ENCODE measurements at places on chromosomes 16 and 17.

DNA sequence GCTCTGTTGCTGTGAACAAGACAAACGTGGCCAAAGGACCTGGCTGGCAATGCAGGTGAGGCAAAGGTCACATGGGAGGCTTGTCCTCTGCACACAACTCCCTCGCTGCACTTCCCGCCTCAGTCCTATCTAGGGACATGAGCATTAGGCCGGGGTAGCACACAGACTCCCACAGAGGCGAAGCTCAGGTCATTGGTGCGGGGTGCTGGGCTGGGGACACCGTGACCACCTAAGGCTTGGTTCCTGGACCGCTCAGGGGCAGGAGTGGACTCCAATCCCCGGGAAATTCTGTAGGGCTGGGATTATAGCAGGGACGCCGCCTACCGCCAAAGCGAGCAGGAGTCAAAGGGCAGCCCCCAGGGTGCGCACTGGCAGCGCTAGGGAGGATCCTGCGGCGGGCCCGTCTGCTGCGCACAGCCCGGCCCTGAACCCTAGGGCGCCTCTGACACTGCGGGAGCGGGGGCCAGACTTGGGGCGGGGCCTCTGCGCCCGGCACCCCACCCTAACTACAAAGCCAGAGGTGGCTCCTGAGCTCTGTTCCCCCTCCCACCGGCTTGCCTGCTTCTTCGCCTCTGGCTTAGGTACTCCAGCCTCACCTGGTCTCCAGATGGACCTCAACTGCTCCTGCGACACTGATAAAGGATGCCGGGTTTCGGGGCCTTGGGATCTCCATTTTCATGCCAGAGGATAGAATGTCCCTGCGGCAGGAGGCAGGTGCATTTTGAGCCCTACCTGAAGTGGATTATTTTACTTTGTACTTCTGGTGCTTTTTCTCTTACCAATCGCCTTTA is 3.9 kb upstream of the MT1B start:
- no peak for DNase-seq

- no peak for DNase-seq
Observed at GRCh38 chr17:83181991-83182619, 102.7 kb downstream of the METRNL start.

DNA sequence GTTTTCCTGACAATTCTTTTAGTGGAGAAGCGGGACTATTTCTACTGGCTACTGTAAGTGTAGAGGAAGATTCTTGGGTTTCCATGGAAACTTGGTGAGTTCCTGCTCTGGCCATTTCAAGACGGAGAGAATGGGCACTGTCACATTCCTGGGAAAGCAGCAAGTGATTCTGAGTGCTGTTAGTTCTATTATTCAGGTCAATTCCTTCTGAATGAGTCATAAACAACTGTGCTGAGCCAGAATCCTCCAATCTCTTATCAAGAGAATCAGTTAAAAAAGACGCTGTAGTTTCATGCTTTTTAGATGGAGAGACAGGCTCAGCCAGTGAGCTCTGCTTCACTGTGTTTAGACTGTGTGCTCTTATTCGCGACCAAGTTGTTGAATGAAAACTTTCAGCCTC is 19.6 kb downstream of the AKAP10 start:
- no peak for DNase-seq

GRCh38 chr16:66600477-66600876 is 4.0 kb upstream of the CMTM3 start:
- no peak for DNase-seq

DNA sequence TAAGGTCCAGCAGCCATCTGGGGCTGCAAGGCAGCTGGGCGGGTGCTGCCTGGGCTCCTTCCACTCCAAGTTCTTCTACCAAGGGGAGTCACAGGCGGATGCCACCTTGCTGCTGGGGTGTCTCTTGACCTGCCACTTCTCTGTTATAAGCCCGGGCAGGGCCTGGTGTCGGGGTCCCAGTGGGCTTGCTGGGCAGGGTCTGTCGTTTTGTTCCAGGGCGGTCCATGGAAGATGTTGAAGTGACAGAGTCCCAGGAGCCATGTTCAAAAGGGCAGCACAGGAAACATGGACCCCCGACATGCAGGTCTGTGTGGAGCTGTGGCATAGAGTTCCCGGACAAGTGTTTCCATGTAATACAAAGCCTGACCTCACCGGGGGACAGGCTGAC is 91.1 kb downstream of the TNFRSF13B start:
- no peak for DNase-seq

DNA sequence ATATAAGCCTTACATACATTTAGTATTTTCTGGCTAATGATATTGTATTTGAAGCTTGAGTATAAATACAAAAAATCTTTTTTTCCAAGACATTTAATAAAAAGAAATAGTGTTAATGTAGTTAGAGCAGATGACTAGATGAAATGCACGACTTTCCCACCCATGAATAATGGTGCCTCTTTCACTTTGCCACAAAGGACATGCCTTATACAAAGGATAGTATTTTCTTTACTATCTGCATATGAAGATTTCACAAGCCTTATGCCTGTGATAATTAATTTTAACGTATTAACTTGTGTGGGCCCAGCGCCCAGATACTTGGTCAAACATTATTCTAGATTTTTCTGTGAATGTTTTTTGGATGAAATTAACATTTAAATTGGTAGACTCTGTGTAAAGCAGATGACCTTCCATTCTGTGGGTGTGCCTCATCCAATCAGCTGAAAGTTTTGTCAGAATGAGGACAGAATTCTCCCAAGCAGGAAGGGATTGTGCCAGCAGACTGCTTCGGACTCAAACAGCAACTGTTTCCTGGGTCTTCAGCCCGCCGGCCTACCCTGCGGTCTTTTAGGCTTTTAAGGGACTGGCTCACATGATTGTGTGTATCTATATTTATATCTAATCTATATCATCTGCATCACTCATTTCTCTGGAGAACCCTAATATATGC is 115.4 kb downstream of the USP22 start:
- DNase-seq = no peak

DNA sequence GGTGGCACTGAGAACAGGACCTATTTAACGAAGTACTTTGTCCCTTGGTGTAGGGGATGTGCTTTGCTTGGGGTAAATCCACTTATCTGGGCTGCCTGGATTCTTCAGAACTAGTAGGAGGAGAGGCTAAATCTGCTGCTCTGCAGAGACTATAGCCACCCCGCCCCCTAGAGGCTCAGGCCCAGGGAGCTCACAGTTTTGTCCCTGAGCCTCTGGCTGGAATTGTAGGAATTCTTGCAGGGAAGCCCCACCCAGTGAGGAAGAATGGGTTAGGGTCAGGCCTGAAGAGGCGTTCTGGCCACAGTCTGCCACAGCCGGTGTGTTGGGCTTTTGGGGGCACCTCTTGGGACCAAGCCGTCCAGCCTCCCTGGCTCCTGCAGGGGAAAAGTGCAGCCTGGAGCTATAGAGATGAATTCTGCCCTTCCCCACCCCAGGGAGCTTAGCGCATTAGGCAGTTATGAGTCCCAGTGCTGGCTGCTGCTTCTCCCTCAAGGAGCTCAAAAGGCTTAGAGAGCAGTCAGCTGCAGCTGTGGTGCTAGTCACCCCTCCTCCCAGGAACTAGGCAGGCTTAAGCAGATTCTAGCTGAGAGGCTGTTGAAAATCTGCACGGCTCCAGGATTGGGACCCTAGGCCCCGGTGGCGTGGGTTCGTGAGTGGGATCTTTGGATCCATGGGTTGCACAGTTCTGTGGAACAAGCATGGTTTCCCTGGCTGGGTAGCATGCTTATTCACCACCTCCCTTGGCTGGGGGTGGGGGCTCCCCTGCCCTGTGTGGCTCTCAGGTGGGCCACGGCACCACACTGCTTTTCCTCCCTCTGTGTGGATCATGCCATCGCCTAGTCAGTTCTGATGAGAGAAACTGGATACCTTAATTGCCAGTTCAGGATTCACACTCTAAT is 237.4 kb upstream of the TOM1L1 start:
- DNase-seq = no peak

DNA sequence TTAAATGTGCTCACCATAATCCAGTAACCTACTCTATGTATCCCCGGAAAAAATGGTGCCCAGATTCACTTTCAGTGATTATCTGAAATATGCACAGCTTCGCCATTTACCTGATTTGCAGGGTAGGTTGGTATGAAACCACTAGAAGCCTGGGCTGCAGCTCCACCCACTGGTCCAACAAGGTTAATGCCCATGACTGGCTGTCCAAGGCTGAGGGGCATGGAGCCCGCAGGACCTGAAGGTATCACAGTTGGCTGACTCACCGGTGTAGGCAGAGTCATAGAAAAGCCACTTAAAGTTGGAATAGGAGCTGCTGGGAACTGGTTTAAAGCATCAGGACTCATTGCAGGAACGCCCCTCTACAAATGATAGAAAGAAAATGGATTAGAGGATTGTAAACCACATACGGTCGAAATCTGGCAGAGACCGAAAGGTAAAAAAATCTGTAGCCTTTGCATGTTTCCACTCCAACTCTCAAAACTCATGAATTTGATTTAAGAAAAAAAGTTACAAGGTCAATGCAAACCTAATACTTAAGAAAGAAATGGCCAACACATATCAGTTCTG is 38.6 kb downstream of the SYNRG start:
- no peak for DNase-seq

DNA sequence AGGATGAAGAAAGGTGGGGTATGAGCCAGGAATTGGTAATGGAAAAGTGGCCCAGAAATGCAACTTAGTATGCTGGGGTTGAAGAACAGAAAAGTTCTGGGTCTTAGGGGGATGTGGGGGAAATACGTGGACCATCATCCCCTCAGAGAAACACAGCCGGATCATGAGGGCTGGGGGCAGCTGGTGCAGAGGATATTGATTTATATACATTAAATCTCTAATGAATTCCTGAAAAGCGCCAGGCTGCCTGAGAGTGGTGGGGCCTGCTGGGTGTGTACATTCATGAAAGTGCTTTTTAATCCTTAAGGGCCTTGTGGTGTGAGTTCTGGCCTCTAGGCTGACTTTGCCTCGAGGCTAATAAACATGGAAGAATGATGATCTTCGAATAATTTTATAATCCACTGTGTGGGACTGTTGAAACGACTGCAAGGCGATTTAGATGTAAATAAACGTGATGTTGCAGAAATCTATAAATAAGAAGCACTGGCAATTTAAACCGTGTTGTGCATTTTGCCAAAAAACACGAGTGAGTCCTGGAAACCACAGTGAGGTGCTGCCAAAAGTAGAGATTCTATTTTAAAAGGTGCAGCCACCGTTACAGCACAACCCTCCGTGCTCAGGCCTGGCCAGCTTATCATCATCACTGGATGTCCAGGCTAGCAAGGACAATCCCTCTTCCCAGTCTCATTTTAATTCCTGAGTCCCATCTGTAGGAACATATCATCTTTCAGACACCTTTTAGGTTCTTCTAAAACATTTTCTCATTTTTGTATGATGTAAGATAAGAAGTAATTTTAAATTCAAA is 32.1 kb downstream of the PRKAR1A start:
- no peak for DNase-seq

GRCh38 chr16:72898216-72898825 is 149.6 kb downstream of the ZFHX3 start:
- no peak for DNase-seq

DNA sequence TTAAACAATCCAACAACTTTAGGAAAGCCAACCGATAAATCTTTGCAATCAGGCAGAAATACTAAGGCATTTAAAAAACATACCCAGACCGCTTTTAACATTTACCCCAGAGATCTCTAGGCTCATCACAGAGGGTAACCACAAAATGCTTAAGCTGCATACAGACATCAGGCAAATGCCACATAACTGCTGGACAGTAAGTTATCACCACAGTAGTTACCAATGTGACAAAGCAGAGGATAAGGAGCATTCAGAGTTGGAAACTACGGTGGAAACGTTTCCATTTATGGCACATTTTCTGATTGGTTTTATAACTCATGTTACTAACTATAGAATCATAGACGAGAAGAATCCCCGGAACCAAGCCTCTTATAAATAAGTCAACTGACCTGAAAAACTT is 77.5 kb downstream of the KANSL1 start:
- no peak for DNase-seq

DNA sequence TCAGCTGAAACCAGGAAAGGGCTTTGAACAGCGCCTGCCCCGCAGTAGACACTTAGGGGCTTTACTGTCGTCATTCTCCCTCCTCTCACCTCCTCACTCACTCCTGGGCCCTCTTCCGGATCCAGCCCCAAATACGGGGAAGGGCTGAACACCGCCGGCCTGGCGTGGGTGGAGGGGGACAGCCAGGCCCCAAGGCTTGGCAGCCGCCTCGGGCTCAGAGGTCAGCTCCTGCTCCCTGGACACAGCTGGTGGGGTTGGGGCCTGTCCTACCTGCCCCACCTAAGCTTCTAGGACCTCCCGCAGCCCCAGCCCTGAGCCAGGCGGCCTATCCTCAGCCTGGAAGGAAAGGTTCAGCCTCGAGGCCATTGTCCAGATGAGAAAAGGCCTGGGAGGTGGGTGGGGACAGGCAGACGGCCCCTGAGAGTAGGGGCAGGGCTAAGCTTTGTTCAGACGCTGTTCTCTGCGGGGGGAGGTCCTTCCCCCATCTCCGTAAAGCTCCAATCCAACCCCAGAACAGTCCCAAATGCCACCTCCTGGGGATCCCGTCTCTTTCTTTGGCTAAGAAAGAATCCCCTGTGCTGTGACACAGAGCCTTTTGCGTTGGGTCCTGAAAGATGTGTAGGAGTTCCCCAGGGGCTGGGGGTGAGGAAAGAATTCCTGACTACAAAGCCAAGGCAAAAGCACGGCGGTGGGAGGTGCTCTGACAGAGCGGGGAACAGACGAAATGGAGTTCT is 881 bp upstream of the LLGL1 start:
- no peak for DNase-seq

- DNase-seq = no peak
Observed at GRCh38 chr17:19975601-19976000, 2.0 kb downstream of the AKAP10 start.

- no peak for DNase-seq
Observed at GRCh38 chr17:62897706-62898105, 68.3 kb upstream of the TANC2 start.

DNA sequence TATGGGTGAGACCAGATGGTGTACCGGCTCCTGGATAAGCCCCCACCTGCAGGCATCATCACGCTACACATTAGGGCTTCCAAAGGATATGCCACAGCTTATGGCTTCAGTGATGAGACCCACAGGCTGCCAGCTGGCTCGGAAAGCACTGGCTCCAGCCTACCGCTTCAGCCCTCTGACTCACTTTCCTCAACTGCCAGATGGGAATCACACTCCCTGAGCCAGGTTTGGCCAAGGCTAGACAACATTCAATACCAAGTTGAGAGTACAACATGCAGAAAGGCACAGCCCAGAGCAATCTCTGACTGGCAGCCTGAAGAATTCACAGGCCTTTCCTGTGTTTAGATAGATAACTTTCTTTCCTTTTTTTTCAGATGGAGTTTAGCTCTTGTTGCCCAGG is 10.3 kb downstream of the CENPV start:
- DNase-seq = no peak

- no peak for DNase-seq
Observed at GRCh38 chr17:79033046-79033616, 9.2 kb downstream of the C1QTNF1 start.
